ENCODE measurements at places on chromosomes 1 and 21.

GRCh38 chr1:6991266-6991665 is 206.0 kb downstream of the CAMTA1 start:
- no peak for DNase-seq

DNA sequence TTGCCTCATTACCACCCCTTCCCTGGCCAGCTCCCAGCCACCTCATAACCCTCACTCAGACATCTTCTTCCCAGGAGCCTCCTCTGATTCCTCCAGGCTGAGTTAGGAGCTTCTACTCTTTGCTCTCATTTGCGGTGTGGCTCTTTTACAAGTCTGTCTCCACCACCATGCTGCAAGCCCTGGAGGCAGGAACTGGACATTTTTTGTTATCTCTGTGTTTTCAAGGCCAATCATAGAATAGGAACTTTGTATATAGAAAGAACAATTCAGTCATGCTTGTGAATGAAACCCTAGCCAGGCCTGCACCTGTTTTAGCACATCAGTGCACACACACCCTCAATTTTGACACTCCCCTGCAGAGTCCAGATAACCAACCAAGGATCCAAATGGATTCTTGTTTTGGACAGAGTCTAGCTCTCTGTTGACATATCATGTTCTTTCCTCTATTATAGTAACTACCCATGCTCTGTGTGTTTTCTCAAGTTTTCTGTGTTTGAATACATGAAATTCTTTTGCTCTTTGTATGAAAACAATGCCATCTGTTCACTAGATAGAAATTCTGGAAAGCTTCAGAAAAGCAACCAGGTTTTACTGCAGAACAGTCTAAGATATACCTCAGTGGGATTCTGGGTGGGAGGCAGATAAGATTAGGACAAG is 60.9 kb upstream of the ZNF648 start:
- no peak for DNase-seq

DNA sequence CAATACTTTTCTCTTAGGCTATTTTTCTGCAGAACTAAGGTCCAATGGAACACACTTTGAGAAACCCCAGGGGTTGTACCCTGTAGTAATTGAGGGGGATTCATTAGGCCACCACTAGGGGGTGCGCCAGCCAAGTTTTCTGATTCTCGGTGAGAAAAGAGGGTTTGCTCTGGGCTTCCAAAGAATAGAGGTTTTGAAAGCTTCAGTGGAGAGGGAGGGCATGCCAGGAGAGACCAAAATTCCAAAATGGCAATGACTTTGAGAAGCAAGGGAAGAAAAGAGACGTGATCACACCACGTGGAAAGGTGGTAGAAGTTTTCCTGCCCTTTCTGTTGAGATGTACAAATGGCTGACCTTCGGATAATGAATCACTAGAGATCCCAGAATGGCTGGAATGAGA is 323.3 kb downstream of the RPS6KC1 start:
- DNase-seq = peak; percentile 57

GRCh38 chr21:43884861-43885417 is 19.9 kb downstream of the AGPAT3 start:
- peak; percentile 46 for DNase-seq

DNA sequence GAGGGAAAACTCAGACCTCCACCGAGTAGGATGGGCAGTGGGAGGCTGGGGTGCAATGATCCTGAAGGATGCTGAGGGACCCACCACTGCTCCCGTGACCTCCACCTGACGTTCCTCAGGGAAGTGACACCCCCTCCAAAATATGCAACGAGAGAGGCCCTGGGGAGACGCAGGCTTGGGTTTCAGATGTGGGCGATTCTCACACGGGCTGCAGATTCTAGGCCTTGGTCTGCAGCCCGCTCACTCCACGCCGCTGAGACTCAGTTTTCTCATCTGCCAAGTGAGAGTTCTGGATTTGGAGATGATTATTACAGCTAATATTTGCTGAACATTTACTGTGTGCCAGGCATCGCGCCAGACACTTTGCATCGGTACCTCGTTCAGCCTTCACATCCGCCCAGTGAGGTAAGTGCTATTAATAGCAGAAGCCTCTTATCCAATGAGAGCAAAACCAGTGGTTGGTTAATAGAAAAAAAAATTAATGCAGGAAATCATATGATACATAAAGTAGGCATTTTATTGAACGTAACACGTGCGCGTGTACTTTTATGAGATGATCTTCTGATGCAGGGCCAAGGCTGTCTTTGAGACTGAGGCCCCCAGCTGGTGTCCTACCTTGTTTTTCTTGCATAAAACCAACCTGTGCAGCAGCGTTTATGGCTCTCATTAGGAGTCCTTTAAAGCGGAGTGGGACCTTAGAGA is 102.0 kb upstream of the RUNX3 start:
- DNase-seq = no peak

- no peak for DNase-seq
These were observed 410 bp upstream of the NUDC start for GRCh38 chr1:26921126-26921539.

- no peak for DNase-seq
These were observed 13.2 kb downstream of the DISC1 start for GRCh38 chr1:231639819-231640218.

- DNase-seq = no peak
These were observed 119.8 kb downstream of the PLA2G4A start for GRCh38 chr1:186948535-186948934.

GRCh38 chr21:44347911-44348451 is 5.4 kb upstream of the TRPM2 start:
- no peak for DNase-seq

DNA sequence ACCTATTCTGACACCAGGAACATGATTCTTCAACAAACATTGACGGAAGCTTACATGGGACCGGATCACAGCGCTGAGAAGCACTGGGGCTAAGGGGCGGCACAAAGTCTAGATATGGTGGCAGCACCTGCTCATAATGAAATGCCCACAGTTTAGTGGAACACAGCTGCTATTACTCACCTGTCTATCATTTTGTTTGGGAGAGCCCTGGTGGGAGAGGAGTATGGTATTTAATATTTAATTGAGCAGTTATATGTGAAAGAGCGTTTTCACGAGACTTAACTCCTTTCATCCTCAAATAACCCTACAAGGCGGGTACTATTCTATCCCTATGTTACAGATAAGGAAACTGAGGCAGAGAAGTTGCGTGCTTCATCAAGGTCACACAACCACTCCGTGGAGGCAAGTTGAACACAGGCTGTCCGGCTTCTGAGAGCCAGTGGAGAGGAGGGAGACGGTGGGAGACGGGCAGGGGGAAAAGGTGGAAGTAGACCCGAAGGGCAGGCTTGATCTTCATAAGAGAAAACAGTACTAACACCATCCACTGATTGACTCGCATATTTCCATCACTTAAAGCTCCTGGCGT is 790 bp upstream of the TSNAX start:
- DNase-seq = peak; percentile 28

DNA sequence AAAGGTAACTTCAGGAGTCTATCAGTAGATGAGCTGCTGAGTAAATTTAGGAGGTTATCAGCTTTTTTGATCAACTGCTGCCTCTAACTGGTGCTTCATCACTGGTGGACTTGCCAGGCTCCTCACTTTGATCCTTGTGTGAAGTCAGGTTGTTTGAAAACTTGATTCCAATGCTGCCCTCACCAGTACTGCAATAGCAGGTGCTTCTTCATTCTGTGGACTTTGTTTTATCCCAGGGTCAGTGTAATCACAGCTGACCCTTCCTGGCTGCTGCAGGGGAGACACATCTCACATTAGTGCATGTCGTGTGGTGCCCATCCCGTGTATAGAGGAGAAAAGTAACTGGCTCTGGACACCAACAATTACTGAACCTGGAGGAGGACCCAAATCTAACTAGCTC is 20.0 kb upstream of the KIAA1614 start:
- DNase-seq = no peak

DNA sequence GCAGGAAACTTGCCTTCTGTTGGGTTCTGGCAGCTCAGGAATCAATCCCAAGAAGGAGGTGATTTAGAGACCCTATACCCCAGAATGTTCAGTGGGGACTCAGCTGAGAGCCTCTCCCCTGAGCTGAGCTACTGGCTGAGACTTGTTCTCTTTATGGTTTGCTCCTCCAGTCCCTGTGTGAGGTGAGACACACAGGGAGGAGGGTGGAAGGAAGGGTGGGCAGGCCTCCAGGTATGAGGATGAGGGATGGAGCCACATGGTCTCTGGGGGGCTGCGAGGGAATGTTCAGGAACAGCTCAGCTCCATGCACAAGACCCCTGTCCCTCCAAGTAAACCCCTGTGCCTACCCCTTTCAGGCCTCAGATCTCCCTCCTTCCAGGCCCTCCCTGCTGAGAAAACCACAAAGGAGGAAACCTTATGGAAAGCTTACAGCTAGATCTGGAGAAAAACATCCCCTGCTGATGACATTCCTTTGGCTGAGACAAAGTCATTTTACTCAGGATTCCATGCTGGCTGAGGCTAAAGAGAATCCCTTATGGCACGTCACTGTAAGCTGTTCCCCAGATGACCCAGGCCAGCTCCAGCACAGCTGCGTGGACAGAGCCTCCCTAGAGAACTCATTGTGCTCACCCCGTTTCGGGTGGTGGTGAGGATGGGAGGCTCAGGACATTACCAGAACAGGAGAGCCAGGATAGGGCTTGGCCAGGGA is 91.5 kb upstream of the IPO9 start:
- no peak for DNase-seq

DNA sequence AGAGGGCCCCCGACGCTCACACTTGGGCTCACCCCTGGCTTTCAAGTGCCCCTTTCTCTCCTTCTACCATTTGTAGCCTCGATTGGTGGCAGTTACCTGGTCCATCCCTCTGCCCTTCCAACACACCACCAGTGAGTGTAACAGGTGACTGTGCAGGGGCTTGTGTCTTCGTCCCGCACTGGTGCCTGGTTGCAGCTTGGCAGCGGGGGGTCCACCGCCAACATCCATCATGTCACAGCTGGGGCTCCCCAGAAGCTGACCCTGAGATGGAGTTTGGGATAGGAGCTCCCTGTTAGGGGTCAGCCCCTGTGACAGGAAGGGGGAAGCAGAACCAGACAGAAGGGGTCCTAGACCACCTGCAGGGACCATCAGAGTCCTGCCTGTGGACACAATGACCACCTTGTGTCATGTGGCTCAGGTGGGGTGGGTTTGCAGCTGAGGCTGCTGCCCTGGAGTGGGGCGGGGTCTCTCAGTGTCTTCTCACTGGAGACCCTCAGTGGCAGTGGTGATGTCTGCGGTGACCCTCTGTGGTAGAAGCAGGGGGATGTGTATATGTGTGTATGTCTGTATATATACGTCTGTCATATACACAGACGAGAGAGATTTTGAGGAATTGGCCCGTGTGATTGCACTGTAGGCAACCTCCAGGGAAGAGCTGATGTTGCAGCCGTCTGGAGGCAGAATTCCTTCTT is 3.6 kb upstream of the CALML6 start:
- DNase-seq = no peak

GRCh38 chr1:209370241-209370995 is 213.1 kb upstream of the CAMK1G start:
- no peak for DNase-seq

DNA sequence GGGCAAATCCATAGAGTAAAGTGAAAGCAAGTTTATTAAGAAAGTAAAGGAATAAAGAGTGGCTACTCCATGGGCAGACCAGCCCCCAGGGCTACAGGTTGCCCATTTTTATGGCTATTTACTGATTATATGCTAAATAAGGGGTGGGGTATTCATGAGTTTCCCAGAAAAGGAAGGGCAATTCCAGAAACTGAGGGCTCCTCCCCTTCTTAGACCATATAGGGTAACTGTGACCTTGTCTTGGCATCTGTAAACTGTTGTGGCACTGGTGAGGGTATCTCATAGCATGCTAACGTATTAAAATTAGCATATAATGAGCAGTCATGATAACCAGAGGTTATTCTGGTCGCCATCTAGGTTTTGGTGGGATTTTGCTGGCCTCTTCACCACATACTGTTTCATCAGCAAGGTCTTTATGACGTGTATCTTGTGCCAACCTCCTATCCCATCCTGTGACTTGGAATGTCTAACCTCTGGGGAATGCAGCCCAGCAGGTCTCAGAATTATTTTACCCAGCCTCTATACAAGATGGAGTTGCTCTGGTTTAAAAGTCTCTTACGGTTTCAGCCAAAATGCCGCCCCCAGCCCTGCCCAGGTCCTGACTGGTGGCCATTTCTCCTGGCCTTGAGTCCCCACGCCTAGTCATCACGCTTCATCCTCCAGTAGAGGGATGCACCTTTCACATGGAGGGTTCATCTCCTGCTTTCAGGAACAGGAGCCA is 982 bp upstream of the TRIM17 start:
- DNase-seq = no peak

GRCh38 chr1:225435957-225436392 is 8.1 kb upstream of the LBR start:
- no peak for DNase-seq

- DNase-seq = no peak
These were observed 392 bp downstream of the MRPL55 start for GRCh38 chr1:228108742-228109072.

DNA sequence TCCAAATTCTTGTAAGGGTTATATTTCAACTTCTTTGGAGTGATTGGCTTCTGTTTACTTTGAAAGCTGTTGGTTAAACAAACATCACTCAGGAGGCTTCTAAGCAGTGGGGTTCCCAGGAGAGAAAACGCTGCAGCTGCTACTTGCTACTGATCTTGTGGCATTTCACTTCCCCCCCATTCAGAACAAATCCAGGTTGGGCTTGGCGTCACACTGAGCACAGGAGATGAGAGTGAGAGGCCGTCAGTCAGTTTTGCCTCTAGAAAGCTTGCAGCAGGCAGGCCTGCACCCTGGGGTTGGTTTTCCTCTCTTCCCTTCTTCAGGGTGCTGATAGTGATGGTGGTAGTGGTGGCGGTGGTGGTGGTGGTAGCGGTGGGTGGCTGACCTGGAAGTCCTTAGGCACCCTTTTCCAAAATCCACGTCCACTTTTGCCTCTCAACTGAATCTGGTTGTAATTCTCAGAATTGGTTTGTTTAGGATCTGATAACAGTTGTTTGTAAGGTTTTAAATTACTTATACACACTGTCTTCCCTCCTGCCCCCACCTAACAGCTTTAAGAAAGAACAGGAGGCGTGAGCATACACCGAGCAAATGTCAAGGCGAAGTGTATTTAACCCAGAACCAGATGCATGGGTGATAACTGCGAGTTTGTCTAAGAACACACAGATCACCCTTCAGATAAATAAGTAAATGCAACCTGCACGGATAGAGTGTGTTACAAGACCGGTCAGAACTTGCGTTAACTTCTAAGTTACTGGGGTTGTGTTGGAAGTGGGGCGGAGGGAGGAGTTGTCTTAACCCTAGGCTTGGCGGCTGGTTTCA is 3.2 kb upstream of the PROX1 start:
- no peak for DNase-seq

- DNase-seq = no peak
These were observed 36.7 kb upstream of the EDN2 start for GRCh38 chr1:41520951-41521752.

GRCh38 chr1:206517784-206518183 is 10.5 kb downstream of the RASSF5 start:
- DNase-seq = no peak

GRCh38 chr1:179241530-179242097 is 12.1 kb upstream of the ABL2 start:
- no peak for DNase-seq

GRCh38 chr1:30930631-30931173 is 22.1 kb upstream of the SDC3 start:
- DNase-seq = no peak

- no peak for DNase-seq
These were observed 31.3 kb upstream of the NRIP1 start for GRCh38 chr21:15096146-15096545.

GRCh38 chr1:151867765-151868411 is 14.4 kb upstream of the THEM5 start:
- DNase-seq = no peak

GRCh38 chr1:69824932-69825331 is 257.2 kb downstream of the LRRC7 start:
- DNase-seq = no peak

All from pancreas (tissue), 10 donors.